ENCODE measurements at places on chromosomes 7 and 10.

DNA sequence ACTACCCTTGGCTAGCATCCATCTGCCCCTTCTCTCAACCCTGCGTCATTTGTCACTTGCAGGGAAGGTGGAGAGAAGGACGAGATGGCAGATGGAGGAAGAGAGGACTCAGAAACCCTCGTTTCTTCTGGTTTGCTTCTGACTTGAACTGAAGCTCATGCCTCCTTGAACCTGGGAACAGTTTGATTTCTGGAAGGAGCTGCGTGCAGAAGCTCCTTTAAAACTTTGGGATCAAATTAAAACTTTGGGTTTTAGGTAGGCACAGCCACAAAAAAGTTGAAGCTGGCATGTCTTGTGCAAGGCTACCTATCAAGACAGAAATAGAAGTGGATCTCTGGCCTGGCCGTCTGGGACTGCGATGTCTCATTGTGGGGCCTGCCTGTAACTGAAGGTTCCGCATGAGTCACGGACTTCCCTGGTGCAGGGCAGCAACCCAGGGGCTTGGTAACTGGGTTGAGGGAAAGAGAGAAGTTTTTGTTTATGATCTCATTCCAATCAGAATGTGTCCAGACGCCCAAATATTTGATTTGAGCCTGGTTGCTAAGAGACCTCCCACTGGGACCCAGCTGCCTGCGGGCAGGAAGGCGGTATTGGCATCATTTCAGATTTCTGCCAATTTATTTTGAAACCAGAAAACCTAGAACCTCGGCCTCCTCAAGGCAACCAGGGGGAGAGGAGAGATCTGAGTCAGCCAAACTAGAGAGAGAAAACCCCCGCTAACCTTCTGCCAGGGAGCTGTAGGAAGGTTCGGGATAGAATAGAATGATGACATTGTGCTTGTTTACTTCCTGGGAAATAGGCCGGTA lies 15.8 kb upstream of the CAMK1D start:
- DNase-seq = no peak

DNA sequence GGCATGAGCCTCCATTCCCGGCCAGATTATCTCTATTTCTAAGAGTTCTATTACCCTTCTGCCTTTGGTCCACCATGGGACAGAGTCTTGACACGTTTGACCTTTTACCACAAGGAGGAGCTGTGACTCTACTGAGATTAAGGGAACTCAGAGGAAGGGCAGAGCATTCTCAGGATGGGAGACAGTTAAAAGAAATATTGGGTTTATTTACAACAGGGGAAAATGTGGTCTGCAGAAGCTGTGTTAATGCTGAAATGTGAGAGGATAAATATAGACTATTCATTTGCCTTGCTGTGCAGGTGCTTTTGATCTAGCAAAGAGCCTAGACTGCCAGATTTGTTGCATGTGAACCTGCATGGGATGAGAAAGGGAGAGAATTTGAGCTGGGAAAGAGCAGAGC lies 45.8 kb upstream of the PRSS58 start:
- no peak for DNase-seq

GRCh38 chr7:14905764-14906163 lies 3.2 kb upstream of the DGKB start:
- DNase-seq = no peak

- DNase-seq = no peak
Measured at GRCh38 chr10:6721964-6722615, 142.0 kb upstream of the PRKCQ start.

DNA sequence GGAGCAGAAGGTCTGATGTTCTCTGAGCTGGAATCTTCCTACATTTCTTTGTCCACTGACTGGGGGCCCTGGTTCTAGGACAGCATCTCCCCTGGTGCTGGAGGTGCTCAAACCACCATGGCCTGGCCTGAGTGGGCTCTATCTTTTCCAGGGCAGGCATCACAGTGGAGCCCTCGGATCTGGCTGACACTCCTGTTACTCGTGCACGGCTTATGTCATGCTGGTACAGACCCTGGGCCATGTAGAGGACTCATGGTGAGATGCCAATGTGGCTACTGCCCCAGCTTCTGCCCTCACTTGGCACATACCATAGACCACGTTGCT lies 96.0 kb downstream of the HIPK2 start:
- no peak for DNase-seq

DNA sequence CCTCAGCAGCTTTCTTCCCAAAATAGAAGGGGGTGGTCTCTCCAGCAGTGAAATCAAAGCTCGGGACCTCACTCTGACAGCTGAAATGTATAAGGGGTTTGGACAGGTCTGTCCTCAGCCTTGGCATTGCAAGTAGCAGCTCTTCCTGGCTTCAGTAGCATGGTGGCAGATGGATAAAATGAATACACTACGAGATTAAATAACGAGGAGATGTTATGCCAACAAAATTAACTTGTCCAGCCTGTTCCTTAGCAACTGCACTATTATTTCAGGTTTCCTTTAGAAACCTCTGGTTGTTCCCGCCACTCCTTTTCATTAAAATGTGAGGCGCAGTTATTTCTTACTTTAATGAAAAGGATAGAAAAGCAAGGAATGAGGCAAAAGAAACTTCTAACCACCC lies 24.9 kb downstream of the PRLHR start:
- DNase-seq = no peak

DNA sequence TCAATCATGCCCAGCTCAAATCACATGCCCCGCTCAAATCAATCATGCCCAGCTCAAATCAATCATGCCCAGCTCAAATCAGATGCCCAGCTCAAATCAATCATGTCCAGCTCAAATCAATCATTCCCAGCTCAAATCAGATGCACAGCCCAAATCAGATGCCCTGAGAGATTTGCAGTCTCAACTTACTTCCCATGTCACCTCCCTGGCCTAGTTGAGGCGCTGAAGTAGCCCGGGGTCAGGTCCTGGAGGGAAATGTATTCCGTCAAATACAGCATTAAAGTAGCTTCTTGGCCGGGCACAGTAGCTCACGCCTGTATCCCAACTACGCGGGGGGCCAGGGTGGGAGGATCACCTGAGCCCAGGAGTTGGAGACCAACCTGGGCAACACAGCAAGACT lies 15.7 kb upstream of the PRKAR1B start:
- no peak for DNase-seq

DNA sequence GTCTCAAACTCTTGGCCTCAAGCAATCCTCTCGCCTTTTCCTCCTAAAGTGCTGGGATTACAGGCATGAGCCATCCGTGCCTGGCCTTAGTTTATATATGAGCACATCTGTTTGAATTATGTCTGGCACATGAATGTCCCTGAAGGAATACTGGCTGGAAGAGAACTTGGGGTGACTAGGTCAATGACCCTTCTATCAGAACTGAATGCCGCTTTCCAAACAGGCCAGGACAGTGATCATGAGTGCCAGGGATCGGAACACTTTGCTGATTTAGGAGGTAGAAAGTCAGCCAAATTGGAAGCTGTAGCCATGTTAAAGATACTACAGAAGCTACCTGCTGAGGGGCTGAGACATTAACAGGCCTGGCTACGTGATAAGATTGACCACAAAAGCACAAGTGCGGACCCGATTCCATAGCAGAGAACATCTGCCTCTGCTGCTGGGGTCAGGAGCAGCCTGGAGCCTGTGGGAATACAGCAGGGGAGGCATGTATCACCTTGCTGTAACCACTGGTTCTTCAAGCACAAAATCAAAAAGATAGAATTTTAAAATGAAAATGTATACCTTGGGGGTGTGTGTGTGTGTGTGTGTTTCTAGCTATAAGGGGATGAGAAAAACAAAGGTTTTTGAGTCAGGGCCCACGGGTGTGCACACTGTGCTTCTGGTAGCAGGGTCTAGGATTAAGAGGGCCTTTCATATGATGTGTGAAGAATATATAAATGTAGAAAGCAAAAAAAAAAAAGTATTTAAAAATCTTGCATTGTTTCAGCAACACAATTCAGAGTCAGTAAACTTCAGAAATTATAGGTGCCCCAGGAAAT lies 293.7 kb downstream of the BBS9 start:
- DNase-seq = no peak

- no peak for DNase-seq
Measured at GRCh38 chr10:84605802-84606201, 277.4 kb downstream of the CCSER2 start.

- DNase-seq = no peak
Measured at GRCh38 chr10:23868121-23868520, 340.8 kb upstream of the KIAA1217 start.

- DNase-seq = no peak
Measured at GRCh38 chr7:71661671-71662224, 529.8 kb downstream of the GALNT17 start.

DNA sequence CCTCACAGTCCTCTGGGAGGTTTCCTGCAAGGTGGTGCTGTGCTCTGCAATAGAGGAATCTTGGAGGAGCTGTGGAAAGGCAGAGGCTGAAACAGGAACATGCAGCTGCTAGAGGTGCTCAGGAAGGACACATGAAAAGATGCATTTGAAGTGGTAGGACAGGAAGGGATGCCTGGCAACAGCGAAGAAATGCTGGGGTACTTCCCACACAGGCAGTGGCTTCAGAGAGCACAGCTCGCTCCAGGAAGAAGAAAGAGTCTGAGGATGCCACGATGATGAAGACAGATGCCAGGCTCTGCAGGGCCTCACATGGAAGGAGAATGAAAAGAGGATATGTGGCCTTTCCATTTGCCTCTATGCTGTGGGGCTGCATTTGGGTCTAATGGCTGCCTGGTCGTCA lies 77.0 kb upstream of the TMEM72 start:
- no peak for DNase-seq

DNA sequence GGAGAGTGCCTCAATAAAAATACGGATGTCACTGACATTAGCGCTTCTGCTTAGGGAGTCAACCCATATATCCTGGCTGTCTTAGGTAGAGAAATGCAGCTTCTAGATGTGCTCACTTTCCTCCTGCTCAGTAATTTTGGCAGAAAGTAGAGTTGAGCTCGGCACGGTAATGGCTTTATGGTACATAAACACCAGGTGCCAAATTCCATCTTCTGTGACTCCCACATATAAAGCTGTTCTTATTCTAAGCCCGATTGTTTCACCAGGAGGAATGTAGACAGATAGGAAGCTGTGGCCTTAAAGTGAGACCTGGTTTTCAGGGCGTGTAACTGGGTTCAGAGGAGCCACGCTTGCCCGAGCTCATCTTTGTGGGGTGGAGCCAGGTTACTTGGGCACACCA lies 143.7 kb downstream of the CREB5 start:
- DNase-seq = no peak

- no peak for DNase-seq
Measured at GRCh38 chr7:36986511-36986933, 262.2 kb upstream of the AOAH start.

- no peak for DNase-seq
Measured at GRCh38 chr7:94425546-94425945, 30.9 kb downstream of the COL1A2 start.

DNA sequence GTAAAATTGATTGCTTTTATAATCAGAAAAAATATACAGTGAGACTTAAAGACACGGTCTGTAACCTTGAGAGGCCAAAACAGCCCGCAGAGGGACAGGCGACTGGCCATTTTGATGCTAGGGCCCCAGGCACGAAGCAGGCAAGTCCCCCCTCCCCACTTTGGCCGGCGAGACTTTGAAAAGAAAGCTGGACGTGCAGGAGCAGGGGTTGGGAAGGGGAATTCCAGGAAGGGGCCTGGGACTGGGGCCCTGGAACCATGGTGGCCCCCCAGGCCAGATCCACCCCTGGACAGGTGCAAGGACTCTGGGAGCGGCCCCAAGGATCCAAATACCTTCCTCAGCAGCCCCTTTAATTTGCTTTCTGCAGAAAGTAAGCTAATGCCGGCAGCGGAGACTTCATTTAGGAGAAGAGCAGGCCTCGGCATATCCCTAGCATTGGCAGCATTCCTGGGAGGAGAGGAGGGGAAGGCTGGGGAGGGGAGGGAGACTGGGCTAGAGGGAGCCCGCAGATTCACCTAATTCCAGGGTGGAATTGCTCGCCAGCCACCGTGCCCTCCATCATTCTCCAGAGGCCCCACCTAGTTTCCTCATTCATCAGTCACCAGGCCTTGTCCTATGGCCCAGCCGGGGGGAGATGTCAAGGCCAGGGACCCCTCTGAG lies 24.9 kb upstream of the TNRC18 start:
- no peak for DNase-seq

DNA sequence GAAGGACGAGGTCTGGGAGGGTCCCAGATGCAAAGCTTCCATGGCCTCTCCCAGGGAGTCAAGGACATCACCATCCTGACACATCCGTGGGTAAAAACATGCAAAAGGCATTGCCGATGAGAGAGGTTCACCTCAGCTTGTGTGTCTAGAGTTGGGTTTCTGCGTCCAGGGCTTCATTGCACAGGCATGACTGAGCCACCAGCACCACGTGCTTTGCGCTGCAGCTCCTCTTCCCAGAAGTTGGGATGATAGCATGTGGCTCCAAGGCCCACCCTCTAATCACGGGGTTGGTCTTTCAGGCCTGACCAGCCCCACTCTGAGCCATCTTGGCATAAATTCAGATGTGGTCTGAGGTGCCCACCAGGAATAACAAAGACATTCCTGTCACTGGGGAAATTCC lies 7.1 kb upstream of the RASGEF1A start:
- DNase-seq = no peak

DNA sequence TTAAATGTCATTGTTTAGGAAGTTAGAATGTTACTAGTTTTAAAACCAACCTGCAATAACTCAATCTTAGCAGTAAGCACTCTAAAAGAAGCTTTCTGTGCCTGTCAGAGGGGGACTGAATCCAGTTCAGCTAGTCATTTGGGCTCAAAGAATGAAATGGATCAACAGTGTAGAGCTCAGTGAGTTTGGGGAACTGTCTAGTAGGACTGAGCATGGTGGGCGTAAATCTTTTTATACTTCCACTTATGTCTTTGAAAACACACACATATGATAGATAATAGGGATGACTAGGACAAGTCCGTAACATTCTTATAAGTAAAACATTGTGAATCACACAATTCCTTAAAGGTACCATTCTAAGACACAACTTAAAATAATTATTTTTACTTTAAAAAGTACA lies 11.5 kb downstream of the GSAP start:
- DNase-seq = no peak

DNA sequence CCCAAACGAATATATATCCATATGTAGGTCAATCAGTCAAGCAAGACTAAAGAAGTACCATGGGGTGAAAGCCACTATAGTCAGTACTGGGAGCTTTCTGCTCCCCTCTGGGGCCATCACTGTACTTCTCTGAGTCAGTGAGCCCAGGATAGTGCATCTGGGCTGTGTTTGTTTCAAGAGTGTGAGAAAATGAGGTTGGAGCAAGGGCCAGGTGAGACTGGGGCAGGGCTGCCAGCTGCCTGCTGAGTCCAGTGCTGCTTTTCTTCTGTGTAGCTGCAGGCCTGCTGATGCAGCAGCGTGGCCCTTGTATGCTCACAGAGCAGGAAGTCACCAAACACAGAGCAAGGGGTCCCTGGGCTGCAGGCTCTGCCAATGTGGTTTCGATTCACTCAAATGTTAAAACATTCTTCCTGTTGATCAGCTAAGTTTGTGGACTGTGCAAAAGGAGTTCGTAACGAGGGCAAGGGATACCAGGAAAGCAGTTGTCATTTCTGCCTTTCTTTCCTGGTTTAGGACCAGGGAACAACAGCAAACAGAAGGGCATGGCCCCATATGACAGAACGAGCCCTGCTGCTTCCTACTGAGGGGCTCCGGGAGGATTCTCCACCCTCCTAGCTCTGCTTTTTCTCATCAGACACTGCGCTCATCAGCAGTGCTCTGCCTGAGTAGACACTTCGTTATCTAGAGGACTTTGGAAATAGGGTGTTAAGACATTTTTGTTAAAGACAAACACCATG lies 65.4 kb upstream of the TNS3 start:
- DNase-seq = no peak

- DNase-seq = no peak
Measured at GRCh38 chr10:73641328-73642060, at the start of gene MYOZ1. MYOZ1 (minus strand) TSS chr10:73641474; CDS start chr10:73640017, 1,457 bp downstream.

- no peak for DNase-seq
Measured at GRCh38 chr10:27911539-27911938, 87.3 kb downstream of the ODAD2 start.

- DNase-seq = no peak
Measured at GRCh38 chr7:151539088-151539671, 19.5 kb upstream of the RHEB start.
